SJSA1 (cell line): ENCODE measurements at places on chromosomes 1 and 21.

GRCh38 chr1:55947446-55947845, 631.9 kb downstream of the PLPP3 start:
- DNase-seq: no peak

- DNase-seq: no peak
These were observed 323.0 kb downstream of the PLPP3 start for GRCh38 chr1:56256153-56257000.

GRCh38 chr1:47175227-47175934, 14.5 kb downstream of the PDZK1IP1 start:
- no peak for DNase-seq

- no peak for DNase-seq
These were observed 48.9 kb downstream of the RASSF5 start for GRCh38 chr1:206556047-206556749.

DNA sequence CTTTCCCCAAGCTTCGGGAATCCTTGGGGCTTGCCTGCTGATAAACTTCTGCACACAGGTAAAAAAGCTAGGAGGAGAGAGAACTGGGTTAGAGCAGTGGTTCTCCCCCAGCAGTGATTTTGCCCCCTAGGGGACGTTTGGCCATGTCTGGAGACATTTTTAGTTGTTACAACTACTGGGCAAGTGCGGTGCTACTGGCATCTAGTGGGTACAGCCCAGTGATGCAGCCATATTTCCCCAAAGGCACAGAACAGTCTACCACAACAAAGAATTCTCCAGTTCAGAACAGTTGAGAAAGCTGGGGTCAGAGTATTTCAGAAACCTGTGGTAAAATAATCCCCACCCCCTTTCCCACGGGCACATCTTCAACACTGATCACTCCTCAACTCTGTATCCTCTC, 41.3 kb downstream of the LRRC71 start:
- DNase-seq: no peak

DNA sequence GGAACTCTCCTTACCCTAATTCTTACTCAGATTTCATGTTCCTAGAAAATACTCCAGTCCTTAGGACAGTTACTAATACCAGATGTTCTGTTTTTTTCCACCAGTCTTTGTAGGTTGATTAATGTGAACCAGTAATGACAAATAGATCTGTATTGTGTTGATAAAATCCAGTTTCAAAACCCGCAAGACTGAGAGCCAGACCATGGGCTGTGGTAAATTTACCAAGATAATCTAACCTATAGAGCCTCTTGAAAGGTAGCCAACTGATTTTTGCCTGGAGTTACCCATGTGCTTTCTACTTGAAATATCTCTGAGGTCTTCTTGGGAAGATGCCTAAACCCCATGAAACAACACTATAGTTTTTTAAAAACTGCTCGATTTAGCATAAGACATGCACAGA, 46.5 kb upstream of the CDC7 start:
- no peak for DNase-seq

- DNase-seq: peak; percentile 59
These were observed 805.3 kb downstream of the USP25 start for GRCh38 chr21:16535102-16535422.

DNA sequence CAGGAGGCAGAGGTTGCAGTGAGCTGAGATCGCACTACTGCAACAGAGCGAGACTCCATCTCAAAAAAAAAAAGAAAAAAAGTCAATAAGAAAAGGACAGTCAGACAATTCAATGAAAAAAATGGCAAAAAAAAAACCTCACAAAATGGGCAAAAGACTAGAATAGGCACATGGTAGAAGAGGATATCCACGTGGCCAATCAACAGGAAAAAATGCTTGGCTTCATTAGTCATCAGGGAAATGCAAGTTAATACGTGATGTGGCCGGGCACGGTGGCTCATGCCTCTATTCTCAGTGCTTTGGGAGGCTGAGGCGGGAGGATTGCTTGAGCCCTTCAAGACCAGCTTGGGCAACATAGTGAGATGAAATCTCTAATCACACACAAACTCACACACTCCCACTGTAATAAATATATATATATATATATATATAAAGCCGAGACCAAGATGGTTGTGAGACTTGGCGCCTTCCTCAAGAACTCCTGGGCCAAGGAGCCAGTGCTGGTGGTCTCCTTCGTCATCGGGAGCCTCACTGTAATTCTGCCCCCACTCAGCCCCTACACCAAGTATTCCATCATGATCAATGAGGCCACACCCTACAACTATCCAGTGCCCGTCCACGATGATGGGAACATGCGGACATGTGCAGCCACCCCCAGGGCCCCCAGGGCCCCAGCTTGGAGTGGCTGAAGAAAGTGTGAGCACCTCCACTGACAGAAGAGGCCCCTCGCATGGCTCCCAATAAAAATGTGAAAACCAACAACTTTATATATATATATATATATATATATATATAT, 22.9 kb upstream of the LEFTY2 start:
- no peak for DNase-seq

DNA sequence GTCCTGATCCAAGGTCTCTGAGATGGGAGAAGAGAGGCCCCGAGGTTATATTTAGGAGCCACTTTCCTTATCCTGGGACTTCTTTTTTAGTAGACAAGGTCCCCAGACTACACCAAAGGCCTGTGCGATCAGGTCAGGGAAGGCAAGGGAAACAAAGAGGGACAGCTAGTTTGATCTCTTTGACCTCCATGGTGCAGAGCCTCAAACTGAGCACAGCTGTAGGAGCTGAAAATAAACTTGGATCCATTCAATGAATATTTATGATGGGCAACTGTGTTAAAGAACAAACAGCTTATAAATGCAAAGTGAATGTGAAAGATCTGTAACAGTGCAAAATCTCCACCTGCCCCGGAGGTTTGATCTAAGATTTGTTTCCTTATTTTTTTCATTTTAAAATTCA, 256.6 kb downstream of the DYRK1A start:
- DNase-seq: no peak

DNA sequence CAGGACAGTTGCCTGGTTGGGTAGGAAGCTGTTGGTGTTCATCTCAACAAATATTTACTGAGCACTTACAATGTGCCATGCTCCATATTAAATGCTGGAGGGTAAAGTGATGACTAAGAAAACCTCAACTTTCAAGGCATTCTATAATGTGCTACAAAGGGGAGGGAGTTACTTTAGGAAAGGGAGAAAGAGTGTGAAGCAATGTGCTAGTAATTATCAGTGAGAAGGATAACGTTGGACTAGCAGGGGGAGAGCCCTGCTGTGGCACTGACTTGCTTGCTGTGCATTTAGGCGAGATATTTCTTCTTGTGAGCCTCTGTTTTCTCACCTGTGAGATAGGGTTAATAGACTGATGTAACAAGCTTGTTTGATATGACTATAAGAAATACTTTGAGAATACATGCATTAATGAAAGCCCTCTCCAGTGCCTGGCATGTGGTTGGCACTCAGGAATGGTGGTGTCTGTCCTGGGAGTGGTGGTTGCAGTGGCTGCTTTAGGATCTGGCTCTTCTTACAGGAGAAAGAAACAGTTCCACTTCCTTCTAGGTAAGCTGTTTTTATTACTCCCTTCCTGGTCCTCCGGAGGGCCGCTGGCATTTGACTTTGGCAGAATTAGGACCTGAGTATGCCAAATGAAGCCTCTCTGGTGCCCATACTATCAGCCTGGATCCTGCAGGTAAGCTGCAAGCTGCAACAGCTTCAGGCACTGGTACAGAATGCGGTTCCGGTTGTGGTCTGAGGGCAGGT, 111.1 kb upstream of the COA6 start:
- DNase-seq: no peak

GRCh38 chr1:17270891-17271765, 22.2 kb downstream of the PADI3 start:
- DNase-seq: no peak

- no peak for DNase-seq
These were observed 32.3 kb downstream of the STPG1 start for GRCh38 chr1:24381256-24381655.
